ENCODE measurements at places on chromosomes 3 and 15.
A peak's percentile ranks its signal among the peaks of the same experiment; 100 is the strongest.

- DNase-seq: no peak
These were observed 5.5 kb upstream of the ZNF662 start for GRCh38 chr3:42900226-42901072.

DNA sequence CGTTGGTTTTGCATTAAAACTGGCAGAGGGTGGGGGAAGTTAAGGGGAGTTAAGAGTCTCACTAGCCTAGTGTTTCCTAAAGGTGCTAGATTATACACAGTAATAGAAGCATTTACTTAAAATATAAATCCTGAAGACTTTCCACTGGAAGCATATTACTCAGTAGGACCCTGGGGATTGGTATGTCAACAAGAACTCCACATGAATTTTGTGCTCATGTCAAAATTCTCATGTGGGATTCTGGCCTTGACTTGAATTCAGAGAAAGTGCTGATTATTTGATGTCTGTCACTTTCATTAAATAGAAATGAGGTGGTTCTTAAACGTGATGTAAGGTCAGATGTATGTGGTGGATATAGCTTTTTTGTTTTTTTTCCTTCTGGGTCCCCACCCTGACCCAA, 997.2 kb downstream of the TUSC7 start:
- no peak for DNase-seq

- no peak for DNase-seq
These were observed 23.5 kb upstream of the LRTM1 start for GRCh38 chr3:54951405-54951804.

GRCh38 chr15:66850996-66851310, 148.9 kb downstream of the SMAD6 start:
- no peak for DNase-seq

DNA sequence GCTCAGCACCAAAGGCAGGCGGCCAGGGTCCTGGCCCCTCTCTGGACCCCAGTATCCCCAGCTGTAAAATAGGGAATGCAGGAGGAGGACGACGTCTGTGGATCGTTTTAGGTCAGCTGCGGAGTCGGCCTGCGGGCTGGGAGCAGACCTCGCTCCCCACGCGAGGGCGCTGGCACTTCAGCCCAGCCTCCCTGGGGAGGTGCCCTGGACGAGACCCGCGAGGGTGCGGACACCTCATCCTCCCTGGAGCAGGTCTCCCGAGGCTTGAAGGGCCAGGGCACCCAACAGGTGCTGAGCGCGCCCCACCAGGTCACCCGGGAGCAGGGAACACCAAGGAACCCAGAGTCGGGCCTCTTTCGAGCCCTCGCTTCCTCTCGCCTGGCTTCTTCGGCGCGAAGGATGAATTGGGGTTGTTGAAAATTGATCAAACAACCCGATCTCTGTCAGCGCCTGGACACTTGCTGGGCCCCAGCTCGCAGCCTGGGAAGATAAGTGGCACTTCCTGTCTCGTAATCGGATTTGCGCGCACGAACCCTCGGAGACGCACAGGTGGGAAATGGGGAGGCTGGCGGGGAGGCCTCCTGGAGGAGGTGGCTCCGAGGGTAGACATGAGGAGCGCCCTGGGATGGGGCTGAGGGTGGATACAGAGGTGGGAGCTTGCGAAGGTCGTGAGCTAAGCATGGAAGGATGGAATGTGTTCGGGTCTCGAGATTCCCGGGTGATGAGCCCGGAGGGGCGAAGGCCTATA, 588 bp upstream of the VIPR1 start:
- DNase-seq: peak; percentile 63

- DNase-seq: no peak
These were observed 139.8 kb downstream of the BBX start for GRCh38 chr3:107662586-107662985.

DNA sequence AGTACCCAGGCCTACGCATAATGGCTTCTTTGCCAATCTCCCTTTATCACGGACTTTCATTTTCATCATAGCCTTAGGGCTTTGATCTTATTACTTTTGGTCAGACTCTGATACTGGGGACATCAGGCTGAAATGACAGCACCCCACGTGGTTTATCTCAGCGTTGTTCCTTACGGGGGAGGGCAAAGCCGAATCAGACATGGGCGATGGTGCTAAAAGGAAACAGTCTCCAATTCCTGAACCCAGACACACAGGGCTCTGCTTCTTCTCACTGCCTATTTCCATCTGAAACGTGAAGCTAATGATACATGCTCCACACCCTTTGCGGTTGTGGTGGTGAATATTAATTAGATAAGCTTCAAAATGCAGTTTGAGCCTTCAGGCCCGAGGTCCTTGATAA, 59.4 kb upstream of the CD47 start:
- no peak for DNase-seq
